Left hindlimb (tissue), 1 donor: ENCODE measurements at places on chromosomes 7 and 10.

DNA sequence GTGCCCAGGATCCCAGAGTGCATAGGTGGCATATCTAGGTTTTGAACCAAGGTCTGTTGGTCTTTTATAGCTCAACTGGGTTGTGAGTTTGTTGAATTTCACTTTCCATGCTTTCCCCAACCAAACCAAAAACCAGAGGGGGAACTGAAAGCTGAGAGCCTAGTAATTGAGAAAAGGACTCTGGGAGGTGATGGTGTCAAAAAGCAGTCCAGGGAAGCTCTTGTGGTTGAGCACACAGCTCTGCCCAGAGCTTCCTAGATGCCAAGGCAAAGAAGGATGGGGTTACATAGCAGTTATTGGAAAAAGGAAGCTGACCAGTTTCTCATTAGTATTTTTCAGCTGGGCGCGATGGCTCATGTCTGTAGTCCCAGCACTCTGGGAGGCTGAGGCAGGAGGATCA lies 9.9 kb downstream of the POR start:
- no peak for DNase-seq

- no peak for DNase-seq
These were observed 93.2 kb downstream of the SKIDA1 start for GRCh38 chr10:21432266-21432665.

- DNase-seq: no peak
These were observed 53.6 kb downstream of the KAT6B start for GRCh38 chr10:74880041-74880440.

DNA sequence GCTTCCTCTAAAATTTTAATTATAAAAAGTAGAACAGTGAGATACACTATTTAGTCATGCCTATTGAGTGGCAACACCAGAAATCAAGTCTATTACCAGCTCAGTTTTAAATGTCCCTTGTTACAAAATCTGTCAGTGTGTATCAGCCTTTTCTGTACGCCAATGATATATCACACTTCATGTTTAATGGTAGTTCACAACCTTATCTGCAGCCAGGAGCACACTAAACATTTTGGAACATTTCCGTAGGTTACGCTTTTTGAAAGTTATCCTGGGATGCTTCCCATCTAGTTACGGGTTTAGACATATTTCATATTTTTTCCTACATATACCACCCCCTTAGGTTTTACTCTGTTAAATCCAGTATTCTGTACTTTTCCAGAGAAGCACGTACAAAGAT lies 5.4 kb downstream of the HNRNPA2B1 start:
- no peak for DNase-seq

GRCh38 chr10:71860243-71861029 lies 9.4 kb upstream of the PSAP start:
- peak; percentile 90 for DNase-seq

DNA sequence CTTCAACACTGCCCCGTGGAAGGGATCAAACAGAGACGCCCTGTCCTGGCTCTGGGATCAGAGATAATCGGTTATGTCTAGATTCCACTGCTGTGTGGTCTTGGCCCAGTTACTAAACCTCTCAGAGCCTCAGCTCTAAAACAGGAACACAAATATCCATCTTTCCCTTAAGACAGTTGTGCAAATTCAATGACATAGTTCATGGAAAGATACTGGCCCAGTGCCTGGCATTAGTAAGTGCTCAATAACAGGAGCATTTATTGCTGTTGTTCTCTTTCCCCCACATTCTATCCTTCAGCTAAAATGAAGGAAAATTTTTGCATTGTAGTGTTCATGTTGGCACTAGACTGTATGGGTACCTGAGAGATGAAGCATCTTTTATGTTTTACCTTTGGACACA lies 58.6 kb downstream of the TACC2 start:
- DNase-seq: no peak

DNA sequence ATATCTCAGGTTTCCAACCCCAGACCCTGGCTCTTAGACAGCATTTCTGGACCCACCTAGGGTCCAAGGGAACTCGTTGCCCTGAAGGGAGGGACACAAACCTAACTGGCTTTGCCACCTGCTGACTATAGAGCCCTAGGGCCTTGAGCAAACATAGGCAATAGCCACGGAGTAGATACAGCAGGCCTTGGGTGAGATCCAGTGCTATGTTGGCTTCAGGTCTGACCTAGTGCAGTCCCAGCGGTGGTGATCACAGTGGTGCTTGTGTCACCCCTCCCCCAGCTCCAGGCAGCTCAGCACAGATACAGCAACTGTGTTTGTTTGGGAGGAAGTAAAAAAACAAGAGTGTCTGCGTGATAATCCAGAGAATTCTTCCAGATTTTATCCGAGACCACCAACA lies 9.7 kb upstream of the TNKS2 start:
- DNase-seq: no peak

DNA sequence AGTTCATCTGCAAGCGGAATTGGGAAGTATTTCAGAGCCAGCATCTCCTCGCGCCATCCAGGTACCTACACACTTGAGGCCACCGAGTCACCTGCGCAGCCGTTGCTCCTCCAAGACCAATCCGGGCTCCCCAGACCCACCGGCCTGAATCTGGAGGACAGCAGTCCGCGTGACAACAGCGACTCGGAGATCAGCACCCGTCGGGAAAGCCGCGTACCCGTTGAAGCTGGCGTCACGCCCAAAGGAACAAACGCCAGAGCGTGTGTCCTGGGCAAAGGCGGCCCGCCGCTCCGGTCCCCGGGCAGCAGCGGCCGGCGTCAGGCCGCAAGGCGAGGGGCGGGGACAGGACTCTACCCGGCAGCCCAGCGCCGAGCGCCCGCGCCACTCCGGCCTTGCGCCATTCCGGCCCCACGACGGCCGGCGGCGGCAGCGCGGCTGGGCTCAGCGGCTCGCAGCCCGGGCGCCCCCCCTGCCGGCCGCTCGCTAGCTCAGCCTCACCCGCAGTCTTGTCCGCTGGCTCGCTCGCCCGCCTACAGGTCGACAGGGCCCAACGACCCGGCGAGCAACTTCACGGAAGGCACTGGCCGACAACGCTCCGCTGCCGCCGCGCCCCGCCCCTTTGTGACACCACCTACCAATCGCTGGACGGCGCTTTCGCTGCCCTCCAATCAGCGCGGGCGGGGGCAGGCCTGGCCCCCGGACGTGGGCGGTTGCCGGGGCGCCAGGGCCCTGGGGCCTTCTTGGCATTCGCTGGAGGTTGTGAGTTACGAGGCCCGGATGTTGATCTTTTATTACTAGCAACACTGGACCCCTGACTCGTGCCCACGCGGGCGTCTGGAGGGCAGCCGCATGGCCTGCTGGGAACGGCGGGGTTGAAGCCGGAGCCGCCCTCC lies at the start of gene ZFAND4:
Gene ZFAND4, minus strand, starts transcription at position 592 of the 893 bp plus-strand sequence. CDS start 9,047 bp downstream, outside the sequence.
- DNase-seq: peak; percentile 97

DNA sequence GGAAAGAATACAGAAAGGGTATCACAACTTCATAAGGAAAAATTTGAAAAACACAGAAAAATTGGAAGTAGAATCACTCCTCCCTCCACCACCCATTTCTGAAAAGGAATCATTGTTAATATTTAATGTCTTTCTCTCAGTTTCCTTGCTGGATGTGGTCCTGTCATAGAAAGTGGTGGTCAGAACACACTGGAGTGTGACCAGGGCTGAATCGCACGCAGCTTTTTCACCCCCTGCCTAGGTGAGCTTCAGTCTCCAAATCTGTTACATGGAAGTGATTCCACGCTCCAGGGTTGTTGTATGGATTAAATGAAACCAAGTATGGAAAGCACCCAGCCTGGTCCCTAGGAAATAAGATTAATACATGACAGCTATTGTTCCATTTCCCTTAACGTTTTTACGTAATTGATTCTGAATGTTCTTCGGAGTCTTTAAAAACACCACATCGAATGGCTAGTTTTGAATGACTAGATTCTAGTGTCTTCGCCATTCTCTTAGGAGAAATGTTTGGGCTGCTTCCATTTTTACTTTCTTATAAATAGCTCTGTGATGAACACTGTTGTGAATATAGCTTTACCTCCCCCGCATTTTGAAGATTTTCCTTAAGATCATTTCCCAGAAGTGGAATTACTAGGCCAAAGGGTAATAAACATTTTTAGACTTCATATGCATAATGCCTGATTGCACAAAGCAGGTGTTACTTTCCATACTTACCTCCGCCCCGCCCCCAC lies 10.9 kb upstream of the DUSP5 start:
- no peak for DNase-seq

DNA sequence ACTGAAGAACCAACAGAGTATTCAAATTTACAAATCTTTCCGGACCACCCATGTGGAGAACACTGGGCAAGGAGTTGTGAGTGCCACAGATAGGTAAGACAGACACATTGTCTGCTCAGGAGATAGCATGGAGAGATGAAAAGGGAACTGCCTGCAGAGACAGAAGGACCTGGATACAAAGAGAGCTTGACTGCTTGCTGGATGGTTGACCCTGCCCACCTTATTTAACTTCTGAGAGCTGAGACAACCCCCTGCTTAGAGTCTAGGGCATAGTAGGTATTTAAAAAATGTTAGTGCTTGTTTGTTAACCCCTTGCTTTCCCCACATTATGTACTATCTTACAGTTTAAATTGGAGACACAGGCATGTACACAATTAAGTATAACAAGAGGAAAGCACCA lies 314.1 kb downstream of the THSD7A start:
- DNase-seq: no peak

DNA sequence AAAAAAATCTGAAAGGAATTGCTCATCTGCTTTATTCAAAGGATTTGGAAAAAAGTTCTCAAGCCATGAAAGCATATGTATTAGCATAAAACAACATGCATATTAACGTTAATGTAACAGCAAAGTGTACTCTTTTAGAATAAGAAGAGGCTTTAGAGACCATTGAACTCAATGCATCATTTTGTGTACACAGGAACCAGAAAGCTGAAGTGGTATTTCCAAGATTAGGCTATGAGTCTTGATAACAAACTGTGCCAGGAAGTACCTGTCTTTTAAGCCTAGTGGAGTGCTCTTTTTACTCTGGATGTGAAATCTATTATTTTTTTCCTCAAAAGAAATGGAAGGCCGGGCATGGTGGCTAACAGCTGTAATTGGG lies 164.2 kb downstream of the THSD7A start:
- no peak for DNase-seq

DNA sequence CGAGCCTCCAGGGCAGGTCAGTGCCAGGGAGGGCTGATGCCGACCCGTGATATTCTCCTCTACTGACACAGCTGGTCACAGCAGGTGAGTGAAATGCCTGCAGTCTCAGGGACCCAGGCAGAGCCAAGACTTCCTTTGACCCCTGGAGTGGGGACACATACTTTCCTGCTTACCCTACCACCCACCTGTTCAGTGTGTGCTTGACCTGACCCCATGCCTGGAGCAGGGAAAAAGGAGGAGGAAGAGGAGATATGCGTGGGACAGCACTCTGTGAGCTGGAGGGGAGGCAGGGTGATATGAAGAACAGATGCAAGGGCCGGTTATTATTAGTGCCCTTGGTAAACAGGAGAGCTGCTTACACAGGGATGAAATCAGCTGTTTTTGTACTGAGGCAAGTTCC lies 40.8 kb upstream of the WIPF3 start:
- DNase-seq: no peak

DNA sequence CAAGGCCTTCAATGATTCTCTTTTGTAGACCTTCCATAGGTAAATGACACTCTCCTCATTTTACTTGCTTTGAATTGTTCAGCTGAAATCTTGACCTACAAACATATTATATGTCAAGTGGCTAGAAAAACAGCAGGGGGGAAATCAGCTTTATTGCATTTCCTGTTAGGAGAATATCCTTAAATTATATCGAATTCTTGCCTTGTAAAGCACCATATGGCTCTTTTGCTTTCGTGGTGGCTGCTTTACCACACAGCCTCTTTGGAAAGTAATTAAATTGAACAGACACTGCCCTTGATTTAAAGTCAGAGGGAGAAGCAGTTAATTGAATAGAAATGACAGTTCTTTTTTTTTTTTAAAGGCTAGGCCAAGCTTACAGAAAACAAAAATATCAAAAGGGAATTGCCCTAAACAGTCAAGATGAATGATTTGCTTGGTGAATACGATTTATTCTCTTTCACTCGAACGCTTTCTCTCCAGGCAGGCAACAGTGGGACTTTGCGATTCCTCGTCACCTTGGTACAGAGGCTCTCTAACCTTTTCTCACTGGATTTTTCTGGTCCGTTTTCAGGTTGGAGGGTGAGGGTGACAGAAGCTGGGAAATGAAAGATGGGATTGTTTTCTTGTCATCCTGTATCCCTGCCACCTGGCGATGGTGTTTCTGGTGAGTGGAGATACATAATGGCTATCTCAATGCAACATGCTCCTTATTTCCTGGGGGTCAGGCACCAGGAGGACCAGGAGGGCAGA lies 126.0 kb downstream of the GATA3 start:
- no peak for DNase-seq

- no peak for DNase-seq
These were observed 5.5 kb downstream of the LFNG start for GRCh38 chr7:2524808-2525657.

GRCh38 chr10:124671486-124672075 lies 72.6 kb downstream of the FAM53B start:
- DNase-seq: no peak

DNA sequence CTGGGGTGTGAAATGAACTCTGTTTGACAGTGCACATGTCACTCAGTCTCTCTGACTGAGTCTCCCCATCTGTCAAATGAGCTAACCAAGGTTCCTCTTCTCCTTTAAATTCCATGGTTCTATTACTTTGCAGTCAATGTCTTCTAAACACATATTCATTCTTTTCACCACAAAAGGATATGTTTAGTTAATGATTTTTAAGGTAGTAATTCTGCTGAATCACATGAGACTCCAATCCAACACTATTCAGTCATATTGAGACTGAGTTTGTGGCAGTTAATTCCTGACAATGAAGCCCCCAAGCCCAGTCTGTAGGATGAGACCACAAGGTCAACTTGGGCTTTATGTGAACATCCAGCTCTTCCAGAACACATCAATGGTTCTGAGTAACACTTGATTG lies 85.3 kb downstream of the CALN1 start:
- no peak for DNase-seq

- DNase-seq: no peak
These were observed 107.4 kb upstream of the NAMPT start for GRCh38 chr7:106392144-106392543.

GRCh38 chr7:2651336-2651735 lies 19.6 kb downstream of the TTYH3 start:
- no peak for DNase-seq

DNA sequence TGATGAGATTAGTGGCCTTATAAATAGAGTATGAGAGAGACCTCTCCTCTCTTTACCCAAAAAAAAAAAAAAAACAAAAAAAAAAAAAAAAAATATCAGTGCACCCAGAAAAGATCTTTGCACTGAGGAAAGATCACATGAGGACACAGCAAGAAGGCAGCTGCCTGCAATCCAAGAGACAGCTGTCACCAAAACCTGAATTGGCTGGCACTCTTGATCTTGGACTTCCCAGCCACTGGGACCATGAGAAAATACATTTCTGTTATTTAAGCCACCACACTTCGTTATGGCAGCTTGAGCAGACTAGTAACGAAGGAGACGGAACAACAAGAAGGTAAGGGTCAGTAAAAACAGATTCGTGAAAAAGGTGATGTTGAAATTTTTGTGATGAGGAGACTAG lies 47.0 kb downstream of the TMEM106B start:
- DNase-seq: no peak

- DNase-seq: peak; percentile 93
These were observed 496 bp downstream of the ZNF511 start for GRCh38 chr10:133309100-133309719.

GRCh38 chr10:125055446-125055845 lies 104.9 kb downstream of the CTBP2 start:
- no peak for DNase-seq
